ENCODE measurements at places on chromosomes 12 and 14. TPM values are rescaled to one million over a fixed set of nuclear protein-coding genes. Genes with fewer than 3 reads are reported as not detected.

The PMEL gene
- 2.4 TPM for total RNA-seq

The GPRC5A gene
- 7.0 TPM for total RNA-seq

The CABP1 gene
- 7.5 TPM for total RNA-seq

The ANG gene
- total RNA-seq = 37.1 TPM

The SYNDIG1L gene
- total RNA-seq = not detected

GRCh38 chr14:93337143-93337753, 4.4 kb upstream of the BTBD7 start:
- H3K27ac ChIP-seq = no peak overlapping the region
- no peaks in the 10 kb centered on the region for H3K36me3 ChIP-seq
- H3K27me3 ChIP-seq = no peaks in the 10 kb centered on the region
- peaks cover 6% of the 10 kb centered on the region for H3K4me1 ChIP-seq
- no peak for DNase-seq

DNA sequence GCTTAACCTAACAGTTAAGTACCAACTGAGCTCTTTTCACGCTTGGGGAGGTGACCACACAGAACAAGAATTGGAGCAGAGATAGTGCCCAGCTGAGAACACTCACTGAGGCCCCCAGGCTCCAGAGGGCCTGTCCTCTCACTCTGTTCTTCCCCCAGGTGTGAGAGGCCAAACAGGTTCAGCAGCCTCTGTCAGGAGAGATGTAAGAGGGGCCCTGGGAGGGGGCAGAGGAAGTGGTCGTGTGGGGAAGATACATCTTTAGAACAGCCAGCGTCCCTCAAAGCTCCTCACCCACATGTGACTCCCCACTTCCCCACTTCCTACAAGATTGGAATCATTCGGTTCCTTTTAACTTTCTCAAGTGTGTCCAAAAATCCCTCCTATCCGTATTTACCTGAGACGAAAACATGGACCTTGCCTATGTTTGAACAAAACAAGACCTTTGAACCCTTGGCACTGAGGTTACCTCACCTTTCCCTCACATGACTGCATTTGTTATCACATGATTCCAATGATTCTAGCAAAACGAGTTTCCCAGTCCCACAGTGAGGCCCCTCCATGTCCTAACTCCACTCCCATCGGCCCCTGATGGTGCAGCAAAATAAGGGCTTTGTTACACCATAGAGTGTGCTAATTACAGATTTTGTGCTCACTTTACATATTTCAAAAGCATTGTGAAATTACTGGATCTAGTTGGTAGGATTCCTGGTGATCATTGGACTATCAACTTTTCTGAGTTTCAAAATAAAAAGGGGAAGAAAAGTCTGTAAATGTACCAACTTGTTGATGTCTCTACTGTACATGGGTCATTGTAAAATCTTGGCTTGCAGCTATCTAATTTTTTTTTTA, 40.0 kb upstream of the PAPOLA start:
- DNase-seq = peak; percentile 37
- no peaks in the 10 kb centered on the region for H3K36me3 ChIP-seq
- no peaks in the 10 kb centered on the region for H3K4me1 ChIP-seq
- H3K27ac ChIP-seq = peak overlapping the region; percentile 64
- no peaks in the 10 kb centered on the region for H3K27me3 ChIP-seq

DNA sequence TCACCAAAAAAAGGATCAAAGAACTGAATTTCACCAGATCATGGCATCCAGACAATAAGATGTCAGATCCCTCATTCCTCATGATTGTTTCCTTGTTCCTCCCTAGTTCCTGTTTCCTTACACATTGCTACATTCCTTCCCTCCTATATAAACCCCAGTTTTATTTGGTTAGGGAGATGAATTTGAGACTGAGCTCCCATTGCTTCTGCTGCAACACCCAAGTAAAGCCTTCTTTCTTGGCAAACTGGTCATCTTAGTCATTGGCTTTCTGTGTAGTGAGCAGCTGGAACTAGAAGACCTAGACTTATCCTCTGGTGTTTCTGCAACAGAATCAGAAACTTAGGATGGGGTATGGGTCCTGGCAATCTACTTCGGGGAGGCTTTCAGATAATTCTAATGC, 217.9 kb downstream of the NOVA1 start:
- DNase-seq = no peak
- no peak overlapping the region for H3K27ac ChIP-seq
- H3K4me1 ChIP-seq = peaks cover 7% of the 10 kb centered on the region
- no peaks in the 10 kb centered on the region for H3K27me3 ChIP-seq
- H3K4me3 ChIP-seq = no peak overlapping the region

GRCh38 chr12:84058136-84058535, 854.5 kb downstream of the SLC6A15 start:
- H3K36me3 ChIP-seq = no peaks in the 10 kb centered on the region
- H3K27me3 ChIP-seq = no peaks in the 10 kb centered on the region
- H3K4me1 ChIP-seq = no peaks in the 10 kb centered on the region
- no peak overlapping the region for H3K27ac ChIP-seq
- no peak for DNase-seq
- no peak overlapping the region for H3K4me3 ChIP-seq

GRCh38 chr12:54993181-54993835, 8.7 kb upstream of the TESPA1 start:
- no peaks in the 10 kb centered on the region for H3K27me3 ChIP-seq
- DNase-seq = peak; percentile 36
- H3K36me3 ChIP-seq = no peaks in the 10 kb centered on the region
- no peak overlapping the region for H3K27ac ChIP-seq
- H3K4me1 ChIP-seq = no peaks in the 10 kb centered on the region
- H3K4me3 ChIP-seq = no peak overlapping the region

DNA sequence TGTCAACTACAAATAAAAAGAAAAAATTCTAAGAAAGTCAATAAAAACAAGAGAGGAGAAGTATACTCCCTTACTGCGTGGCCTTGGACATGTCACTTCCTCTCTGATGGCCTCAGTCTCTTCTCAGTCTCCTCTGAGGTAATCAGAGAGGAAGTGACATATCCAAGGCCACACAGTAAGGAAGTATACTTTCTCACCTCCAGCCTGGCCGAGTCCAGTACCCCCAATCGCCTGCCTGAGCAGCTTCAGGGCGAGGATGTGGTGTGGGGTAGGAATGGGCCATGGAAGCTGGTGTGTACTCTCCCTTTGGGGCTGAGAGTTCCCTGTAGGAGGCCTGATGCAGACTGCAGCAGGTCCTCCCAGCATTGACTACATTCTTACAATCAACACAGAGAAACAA, 15.8 kb downstream of the VDR start:
- no peaks in the 10 kb centered on the region for H3K36me3 ChIP-seq
- no peak overlapping the region for H3K27ac ChIP-seq
- DNase-seq = no peak
- H3K4me1 ChIP-seq = peaks cover 2% of the 10 kb centered on the region

DNA sequence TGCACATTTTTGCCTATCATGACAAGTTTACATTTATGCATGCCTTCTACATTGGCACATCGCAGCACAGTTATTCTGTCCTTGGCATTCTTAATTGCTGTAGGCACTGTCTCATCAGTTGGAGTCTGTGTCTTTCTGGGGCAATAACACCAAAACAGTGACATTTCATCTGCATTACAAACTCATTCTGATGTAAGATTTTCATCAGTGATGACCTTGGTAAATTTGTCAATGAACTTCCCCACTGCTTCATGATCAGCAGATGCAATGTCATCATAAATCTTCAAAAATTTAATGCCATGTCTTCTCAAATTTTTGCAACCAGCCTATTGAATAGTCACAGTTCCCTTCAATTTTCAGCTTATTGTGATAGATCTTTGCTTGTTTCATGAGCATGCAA, 85.5 kb downstream of the CAPZA3 start:
- H3K36me3 ChIP-seq = no peaks in the 10 kb centered on the region
- no peak for DNase-seq
- H3K27me3 ChIP-seq = no peaks in the 10 kb centered on the region
- no peak overlapping the region for H3K27ac ChIP-seq

- DNase-seq = no peak
- H3K4me1 ChIP-seq = peaks cover 13% of the 10 kb centered on the region
- H3K36me3 ChIP-seq = no peaks in the 10 kb centered on the region
- no peaks in the 10 kb centered on the region for H3K27me3 ChIP-seq
- H3K4me3 ChIP-seq = no peak overlapping the region
These were observed 19.6 kb upstream of the HDAC7 start for GRCh38 chr12:47839214-47839876.

DNA sequence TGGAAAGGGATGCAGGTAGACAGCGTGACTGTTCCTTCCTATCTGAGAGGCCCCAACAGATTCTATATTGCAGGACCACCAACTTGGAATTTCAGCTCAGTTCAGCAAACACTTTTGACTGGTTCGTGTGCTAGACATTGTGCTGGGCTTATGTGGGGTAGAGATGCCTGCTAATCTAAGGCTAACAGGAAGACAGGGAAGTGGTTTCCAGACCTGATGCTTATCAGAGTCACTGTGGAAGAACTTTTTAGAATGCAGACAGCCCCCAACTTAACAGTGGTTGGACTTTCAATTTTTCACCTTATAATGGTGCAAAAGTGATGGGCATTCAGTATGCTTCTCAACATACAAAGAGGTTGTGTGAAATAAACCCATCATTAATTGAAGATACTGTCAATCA, 32.2 kb downstream of the NTF3 start:
- H3K36me3 ChIP-seq = no peaks in the 10 kb centered on the region
- no peaks in the 10 kb centered on the region for H3K4me1 ChIP-seq

GRCh38 chr14:100348253-100348729, 25.2 kb downstream of the SLC25A47 start:
- H3K36me3 ChIP-seq = peaks cover 8% of the 10 kb centered on the region
- no peak overlapping the region for H3K27ac ChIP-seq
- no peak for DNase-seq
- no peaks in the 10 kb centered on the region for H3K27me3 ChIP-seq
- no peaks in the 10 kb centered on the region for H3K4me1 ChIP-seq

DNA sequence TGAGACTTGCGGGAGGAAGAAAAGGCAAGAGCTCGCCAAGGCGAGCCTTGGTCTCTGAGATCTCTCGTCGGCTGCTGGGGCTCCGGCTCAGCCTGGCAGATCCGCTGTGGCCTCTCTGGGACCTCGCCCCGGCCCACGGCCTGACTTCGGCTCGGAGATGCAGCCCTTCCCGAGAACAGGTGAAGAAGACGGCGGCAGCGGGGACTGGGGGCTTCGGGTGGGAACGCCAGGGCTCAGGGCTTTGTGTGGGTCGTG, 6.0 kb upstream of the HOXC9 start:
- peaks cover 31% of the 10 kb centered on the region for H3K4me1 ChIP-seq
- no peak overlapping the region for H3K27ac ChIP-seq
- H3K4me3 ChIP-seq = no peak overlapping the region
- H3K27me3 ChIP-seq = peaks cover 100% of the 10 kb centered on the region
- no peak for DNase-seq

DNA sequence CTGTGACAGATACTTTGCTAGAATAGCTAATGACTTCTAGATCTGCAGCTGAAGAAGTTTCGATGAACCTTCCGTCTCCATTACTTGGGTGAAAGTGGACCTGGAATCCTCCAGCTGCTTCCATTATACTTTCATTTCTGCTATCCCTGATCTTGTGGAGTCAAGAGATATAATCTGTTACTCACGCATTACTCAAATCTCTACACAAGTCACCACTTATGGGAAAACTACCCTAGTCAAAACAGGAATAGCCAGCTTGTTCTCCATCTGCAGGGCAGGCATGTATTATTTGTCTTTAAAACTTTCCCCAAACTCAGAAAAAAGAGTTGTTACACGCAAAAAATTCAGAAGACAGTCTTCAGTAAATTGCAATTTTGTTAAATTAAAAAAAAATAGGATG, 2.8 kb upstream of the KTN1 start:
- no peak overlapping the region for H3K4me3 ChIP-seq
- peaks cover 16% of the 10 kb centered on the region for H3K4me1 ChIP-seq
- H3K27ac ChIP-seq = no peak overlapping the region
- no peaks in the 10 kb centered on the region for H3K36me3 ChIP-seq
- H3K27me3 ChIP-seq = no peaks in the 10 kb centered on the region
- no peak for DNase-seq

Measured in transverse colon (tissue), 4 donors.